ENCODE measurements at places on chromosomes 3 and 15.

GRCh38 chr3:65638301-65638700 is 400.4 kb downstream of the MAGI1 start:
- DNase-seq = no peak

GRCh38 chr3:72520690-72521308 is 327.4 kb downstream of the SHQ1 start:
- no peak for DNase-seq

DNA sequence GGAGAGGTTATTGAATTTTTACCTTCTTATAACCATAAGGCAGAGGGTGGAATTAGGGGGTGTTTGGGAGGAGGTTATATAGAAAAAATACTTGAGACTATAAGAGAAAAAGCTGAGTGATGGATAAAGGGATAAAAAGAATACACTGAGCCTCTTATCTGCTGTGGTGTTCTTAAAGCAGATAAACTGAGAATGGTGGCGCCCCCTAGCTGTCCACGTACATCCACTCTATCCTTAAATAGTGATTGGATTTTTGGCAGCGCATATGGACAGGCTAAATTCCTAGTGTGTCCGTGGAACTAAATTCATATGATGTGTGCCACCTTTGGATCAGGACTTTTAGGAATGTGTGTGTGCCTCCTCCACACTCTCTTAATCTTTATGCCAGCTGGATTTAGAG is 121.1 kb downstream of the OXSM start:
- no peak for DNase-seq

- no peak for DNase-seq
These were observed 76.0 kb downstream of the MTHFS start for GRCh38 chr15:79820820-79821219.

GRCh38 chr3:133384331-133385027 is 15.4 kb upstream of the BFSP2 start:
- peak; percentile 75 for DNase-seq

- peak; percentile 67 for DNase-seq
These were observed 768 bp upstream of the SEMA5B start for GRCh38 chr3:123028233-123028828.

All from right lung (tissue), 10 donors.